ENCODE measurements at places on chromosomes 3 and 15.

DNA sequence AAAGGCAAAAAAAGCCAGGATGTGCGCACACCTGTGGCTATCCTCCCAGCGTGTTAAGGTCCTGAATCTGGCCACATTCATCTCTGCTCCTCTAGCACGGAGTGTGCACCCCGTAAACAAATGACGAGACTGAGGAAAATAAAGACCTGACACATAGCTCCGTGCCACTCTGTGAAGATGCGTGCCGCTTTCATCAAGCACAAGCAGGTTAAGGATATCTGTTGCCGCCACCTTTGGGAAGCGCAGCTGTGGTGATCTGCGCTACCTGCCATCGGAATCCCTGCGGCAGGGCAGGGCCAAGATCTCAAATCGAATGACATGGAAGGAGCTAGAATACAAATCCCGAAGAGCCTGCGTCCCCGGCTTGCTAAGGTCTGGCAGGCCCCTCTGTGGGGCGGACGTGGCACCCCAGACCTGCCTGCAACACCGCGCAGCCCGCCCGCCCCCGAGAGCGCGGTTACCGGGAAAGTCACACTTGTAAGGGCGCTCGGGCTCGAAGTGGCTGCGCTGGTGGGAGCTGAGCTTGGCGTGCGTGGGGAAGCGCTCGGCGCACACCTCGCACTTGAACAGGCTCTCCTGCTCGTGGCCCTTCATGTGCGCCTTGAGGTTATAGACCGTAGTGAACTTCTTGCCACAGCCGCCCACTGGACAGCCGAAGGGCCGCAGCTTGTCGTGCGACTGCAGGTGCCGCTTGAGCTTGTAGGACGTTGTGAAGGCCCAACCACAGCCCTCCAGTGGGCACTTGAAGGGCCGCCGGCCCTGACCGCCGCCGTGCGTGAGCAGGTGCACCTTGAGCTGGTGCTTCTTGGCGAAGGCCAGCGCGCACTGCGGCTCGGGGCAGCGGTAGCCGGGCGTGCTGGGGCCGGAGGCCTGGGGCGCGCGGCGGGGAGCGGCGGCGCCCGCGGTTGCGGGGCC, 936 bp downstream of the ZXDC start:
- DNase-seq: no peak

- DNase-seq: no peak
These were observed 227.5 kb downstream of the DTWD1 start for GRCh38 chr15:49848282-49848724.

DNA sequence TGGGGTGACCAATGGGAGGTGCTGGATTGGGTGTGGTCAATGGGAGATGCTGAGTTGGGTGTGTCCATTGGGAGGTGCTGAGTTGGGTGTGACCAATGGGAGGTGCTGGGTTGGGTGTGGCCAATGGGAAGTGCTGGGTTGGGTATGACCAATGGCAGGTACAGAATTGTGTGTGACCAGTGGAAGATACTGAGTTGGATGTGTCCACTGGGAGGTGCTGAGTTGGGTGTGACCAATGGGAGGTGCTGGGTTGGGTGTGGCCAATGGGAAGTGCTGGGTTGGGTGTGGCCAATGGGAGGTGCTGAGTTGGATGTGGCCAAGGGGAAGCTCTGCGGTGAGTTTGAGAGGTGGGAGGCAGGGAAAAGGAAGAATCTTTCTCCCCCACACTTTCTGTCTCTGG, 250.0 kb upstream of the PROK2 start:
- DNase-seq: no peak

GRCh38 chr3:122232485-122232884, 49.0 kb downstream of the CASR start:
- no peak for DNase-seq

DNA sequence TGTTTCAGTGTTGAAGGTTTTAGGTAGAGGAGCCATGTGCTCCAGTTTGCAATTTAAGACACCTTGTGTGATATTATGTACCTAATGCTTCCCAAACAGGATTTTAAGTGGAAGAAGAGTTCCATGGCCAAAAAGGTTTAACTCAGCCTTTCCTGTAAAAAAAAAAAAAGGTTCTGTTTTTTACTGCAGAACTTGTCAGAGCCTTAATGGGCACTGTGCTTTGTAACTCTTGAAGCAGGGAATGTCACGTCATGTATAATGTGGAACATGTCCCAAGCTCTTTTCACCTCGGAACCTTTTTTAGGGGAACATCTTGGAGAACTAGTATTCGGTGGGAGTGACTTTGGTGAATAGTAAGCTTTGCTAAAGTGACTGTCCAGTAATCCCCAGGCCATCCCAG, 31.6 kb downstream of the PSMD6 start:
- DNase-seq: no peak

DNA sequence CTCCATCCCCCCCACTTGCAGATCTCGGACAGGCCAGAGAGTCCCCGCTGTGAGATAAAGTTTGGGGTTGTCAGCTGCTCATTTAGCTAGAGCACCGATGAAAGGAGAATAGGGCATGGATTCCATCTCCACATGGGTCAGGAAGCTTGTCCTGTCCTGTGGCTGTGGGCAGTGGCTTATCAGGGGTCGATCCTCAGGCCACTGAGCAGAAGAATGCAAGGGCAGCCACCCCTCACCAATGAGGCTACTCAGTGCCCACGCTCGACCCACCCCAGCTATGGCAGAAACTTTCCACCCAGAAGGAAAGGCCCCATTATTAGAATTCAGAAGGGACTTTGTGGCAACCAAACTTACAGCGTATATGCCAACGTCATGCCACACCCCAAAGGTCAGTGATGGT, 43.3 kb downstream of the CPN2 start:
- DNase-seq: no peak

DNA sequence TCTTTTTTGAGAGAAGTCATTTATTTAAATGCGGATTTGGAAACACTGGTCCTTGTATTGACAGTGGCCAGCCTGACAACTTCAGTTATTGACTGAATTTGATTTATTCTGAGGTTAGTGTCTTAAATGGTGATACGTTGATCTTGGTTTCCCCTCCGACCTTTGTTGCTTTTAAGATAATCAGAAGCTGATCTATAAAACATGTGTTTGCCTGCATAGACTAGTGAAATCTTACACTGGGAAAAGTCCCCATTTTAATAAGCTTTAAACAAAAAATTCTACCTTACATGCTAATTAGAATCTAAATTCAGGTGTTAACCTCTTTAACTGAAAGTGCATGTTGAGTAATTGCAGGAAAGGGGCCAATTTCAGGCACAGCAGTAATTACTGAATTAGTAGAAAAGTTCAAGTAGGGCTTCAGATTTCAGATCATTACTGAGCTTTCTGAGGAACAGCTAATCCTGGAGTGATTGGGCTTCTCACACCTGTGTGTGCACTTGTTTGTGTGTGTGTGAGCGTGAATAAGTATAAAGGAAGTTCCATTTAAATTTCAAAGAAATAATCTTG, 221.4 kb downstream of the SOX2 start:
- no peak for DNase-seq

- DNase-seq: no peak
These were observed 87.1 kb downstream of the ADAMTS17 start for GRCh38 chr15:100254691-100255090.

GRCh38 chr15:71198846-71199245, 83.6 kb downstream of the THSD4 start:
- DNase-seq: no peak

DNA sequence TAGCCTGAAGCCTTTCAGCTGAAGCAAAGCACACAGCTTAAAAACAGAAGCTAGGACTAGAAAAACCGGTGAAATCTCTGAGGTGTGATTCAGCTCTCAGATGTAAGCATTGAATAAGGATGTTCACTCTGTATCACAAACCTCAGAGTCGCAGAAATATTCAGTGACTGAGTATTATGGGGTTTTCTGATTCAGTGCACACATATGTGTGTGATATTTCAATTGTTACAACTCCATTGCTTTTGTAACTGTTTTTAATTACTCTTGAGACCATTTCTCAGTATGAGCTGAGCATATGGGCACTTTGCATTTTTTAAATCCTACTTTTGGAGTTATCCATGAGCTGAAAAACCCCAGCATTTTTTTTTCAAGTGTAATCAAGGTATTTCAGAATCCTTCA, 868.8 kb downstream of the NTRK3 start:
- no peak for DNase-seq

DNA sequence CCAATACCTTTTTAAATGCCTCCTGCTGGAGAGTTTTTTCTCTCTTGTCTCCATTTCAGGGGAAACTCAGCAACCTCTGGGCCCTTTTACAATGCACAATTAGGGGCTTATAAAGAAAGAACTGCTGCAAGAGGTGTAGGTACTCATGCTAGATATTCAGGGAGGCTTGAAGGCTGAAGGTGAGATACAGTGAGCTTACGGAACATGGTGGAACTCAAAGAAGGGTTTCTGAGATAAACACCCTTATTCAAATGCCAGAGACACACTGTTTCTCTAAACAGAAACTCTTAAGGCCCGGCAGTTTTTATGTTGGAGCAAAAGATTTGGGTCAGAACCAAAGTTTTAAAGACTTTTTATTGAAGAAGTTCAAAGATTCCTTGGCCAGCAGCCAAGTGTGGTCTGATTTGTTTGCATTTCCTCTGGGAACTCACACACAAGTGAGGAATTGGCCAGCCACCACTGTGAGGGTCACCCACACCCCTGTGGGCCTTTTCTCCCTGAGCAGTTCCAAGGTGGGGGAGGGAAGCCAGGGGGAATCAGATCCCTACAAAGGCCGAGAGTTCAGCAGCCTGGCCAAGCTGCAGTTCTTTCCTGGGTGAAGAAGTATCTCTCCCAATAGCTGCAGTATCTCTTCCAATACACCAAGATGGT, 47.8 kb downstream of the TNFAIP8L3 start:
- no peak for DNase-seq

DNA sequence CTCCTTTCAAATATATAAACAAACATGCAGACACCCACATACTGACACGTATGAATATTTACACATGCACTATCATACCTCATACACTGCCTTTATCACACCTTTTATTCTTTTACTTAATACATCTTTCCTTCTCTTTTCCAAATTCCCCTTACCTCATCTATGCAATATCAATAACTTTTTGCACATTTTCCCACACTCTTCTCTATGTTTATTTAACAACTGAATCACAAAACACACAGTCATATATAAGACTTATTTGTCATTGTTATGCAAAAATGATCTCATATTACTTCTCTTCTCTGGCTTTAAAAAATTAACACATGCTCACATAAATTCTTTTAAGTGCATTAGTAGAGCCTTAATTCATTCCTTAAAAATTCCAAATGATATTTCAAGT, 461.4 kb downstream of the DIPK2A start:
- DNase-seq: no peak

DNA sequence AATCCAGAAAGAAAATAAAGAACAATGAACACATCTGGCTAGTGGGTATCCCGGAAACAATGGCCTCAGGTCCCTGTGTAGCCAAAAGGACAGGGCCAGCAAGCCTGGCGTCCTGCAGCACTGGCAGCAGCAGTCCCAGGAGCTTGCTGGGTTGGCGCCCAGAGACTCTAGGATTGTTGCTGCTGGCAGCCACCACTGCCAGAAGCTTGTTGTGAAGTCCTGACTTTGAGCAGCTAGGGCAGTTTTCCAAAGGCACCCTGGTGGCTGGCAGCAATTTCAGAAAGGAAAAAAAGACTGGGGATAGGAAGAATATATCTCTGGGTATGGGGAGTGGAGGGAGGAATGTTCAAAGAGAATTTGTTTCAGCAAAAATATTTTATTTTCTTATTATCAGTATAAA, 11.3 kb downstream of the SHQ1 start:
- DNase-seq: no peak

- no peak for DNase-seq
These were observed 59.7 kb downstream of the SENP2 start for GRCh38 chr3:185645596-185646381.

DNA sequence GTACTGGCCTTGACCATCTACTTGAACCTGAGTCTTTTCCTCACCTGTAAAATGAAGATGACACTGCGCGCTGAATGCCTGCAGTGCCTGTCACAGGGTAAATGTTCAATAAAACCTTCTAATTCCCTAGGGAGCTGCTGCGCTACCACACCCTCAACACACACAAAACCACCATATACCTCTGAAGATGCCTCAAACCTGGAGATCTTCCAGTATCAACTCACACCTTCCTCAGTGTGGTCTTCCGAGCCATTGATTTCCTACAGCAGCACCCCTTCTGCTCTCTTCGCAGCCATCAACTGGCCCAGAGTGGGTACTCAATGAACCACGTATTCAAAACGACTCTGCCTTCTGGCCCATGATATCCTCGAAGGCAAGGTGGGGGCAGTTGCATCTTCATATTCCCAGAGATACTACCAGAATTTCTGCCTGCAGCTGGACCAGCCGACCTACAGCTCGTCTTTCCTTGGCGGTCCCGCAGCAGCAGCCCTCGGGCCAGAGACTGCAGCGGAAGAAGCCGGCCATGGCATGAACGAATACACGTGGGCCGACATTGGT, 695 bp downstream of the RPL32 start:
- no peak for DNase-seq

DNA sequence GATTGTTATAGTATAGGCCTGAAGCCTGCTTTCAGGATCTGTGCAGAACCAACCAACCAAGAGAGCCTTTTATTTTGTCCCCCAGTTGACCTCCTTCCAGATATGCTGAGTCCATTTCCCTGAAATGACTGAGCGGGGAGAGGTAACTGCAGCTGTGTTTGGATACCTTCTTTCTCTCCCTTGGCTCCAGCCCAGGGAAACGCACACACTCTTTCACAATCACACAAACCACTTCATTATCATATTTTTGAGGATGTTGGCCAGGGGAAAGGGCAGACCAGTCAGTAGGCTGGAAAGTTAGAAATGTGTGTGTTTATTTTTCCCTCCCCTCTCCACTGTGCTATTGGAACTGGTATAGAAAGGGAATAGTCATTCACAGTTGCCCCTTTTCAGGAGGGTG, 417.7 kb upstream of the TBL1XR1 start:
- no peak for DNase-seq

GRCh38 chr3:12287727-12288181, 1.1 kb upstream of the PPARG start:
- no peak for DNase-seq

- no peak for DNase-seq
These were observed 53.4 kb upstream of the CD200R1L start for GRCh38 chr3:112900113-112900512.

- no peak for DNase-seq
These were observed 66.9 kb downstream of the BFSP2 start for GRCh38 chr3:133466531-133467386.

- DNase-seq: no peak
These were observed 45.0 kb downstream of the FAIM start for GRCh38 chr3:138653567-138653966.

- DNase-seq: no peak
These were observed 29.2 kb downstream of the GJD2 start for GRCh38 chr15:34725556-34725955.

DNA sequence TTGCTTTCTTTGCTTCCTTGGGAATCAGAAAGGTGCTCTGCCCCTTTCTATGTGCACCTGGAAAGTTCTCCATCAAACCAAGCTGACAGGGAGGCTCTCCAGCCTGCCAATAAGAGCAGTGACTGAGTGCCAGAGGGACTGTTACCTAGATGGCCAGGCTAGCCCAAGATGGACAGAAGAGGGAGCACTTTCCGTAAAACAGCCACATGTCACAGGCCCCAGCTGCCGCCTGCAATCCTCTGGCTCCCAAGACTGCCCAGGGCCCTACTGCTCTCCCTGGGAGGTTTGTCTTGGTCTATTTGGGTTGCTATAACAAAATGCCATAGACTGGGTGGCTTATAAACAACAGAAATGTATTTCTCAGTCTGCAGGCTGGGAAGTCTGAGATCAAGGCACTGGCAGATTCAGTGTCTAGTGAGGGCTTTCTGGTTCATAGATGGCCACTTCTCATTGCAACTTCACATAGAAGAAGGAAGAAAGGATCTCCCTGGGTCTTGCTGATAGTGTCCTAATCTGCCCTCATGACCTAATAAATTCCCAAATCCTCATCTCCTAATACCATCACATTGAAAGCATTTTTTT, 72.3 kb downstream of the TAMM41 start:
- DNase-seq: no peak

- no peak for DNase-seq
These were observed 967.6 kb downstream of the NAALADL2 start for GRCh38 chr3:175826759-175827158.
